ENCODE measurements at places on chromosomes 2 and 18. TPM values are rescaled to one million over a fixed set of nuclear protein-coding genes. Genes with fewer than 3 reads are reported as not detected.
A peak's percentile ranks its signal among the peaks of the same experiment; 100 is the strongest.

SAP130 gene
- 16.9 TPM for total RNA-seq

CD8B2 gene
- total RNA-seq, result not detected

DES gene
- 59.4 TPM for total RNA-seq

GRCh38 chr2:239862613-239863012, 162.5 kb downstream of the NDUFA10 start:
- no peaks in the 10 kb centered on the region for H3K27me3 ChIP-seq
- no peak overlapping the region for H3K4me3 ChIP-seq
- no peaks in the 10 kb centered on the region for H3K4me1 ChIP-seq
- DNase-seq, result no peak

DNA sequence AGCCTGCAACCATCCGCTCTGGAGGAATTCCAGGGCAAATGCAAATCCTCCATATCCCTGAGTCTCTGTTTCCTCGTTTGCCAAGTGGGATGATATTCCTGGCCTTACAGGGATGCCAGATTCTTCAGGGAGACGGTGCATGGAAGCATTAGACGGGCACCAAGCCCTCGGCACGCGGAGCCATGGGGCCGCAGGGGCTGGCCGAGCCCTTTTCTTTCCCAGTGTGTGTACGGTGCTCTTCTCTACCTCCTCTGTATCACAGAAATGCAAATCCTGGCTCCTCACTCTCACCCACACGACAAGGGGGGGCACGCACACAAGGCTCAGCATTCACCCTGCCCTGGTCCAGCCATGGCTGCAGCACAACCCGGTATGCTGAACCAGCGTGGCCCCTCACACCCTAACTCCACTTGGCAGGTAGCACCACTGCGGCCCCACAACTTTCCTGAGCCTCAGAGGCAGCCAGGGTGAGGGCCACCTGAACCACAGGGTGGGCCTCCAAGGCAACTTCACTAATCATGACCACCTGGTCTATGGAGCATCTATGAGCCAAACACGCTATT, 64.1 kb upstream of the SALL3 start:
- no peak overlapping the region for H3K4me3 ChIP-seq
- H3K4me1 ChIP-seq, result no peaks in the 10 kb centered on the region
- no peak overlapping the region for H3K27ac ChIP-seq
- DNase-seq, result peak; percentile 49

GRCh38 chr2:169046440-169047151, 15.5 kb upstream of the ABCB11 start:
- no peaks in the 10 kb centered on the region for H3K27me3 ChIP-seq
- H3K4me3 ChIP-seq, result no peak overlapping the region
- no peaks in the 10 kb centered on the region for H3K4me1 ChIP-seq
- no peak for DNase-seq

DNA sequence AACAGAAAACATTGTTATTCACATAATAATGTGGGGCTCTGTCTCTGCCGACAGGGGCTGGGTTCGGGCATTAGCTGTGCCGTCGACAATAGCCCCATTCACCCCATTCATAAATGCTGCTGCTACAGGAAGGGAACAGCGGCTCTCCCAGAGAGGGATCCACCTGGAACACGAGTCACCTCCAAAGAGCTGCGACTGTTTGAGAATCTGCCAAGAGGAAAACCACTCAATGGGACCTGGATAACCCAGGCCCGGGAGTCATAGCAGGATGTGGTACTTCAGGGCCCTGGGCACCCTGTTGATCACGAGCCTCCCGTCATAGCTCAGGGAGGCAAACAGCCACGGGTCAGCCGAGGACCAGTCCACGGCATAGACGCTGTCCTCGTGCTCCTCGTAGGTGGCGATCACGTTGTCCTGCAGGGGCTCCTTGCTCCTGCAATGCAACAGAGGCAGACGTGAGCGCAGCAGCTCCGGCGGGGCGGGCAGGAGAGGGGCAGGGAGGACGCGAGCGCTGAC, 188.5 kb downstream of the EIPR1 start:
- H3K27ac ChIP-seq, result no peak overlapping the region
- H3K4me1 ChIP-seq, result no peaks in the 10 kb centered on the region
- H3K4me3 ChIP-seq, result no peak overlapping the region
- H3K36me3 ChIP-seq, result peaks cover 12% of the 10 kb centered on the region
- DNase-seq, result no peak
- H3K27me3 ChIP-seq, result no peaks in the 10 kb centered on the region

Measured in upper lobe of right lung (tissue), 1 donor.